ENCODE measurements at places on chromosomes 6 and 20.

GRCh38 chr6:144847916-144848315 lies 562.8 kb downstream of the UTRN start:
- DNase-seq = no peak

- DNase-seq = no peak
Measured at GRCh38 chr20:57251344-57251743, 15.1 kb downstream of the BMP7 start.

DNA sequence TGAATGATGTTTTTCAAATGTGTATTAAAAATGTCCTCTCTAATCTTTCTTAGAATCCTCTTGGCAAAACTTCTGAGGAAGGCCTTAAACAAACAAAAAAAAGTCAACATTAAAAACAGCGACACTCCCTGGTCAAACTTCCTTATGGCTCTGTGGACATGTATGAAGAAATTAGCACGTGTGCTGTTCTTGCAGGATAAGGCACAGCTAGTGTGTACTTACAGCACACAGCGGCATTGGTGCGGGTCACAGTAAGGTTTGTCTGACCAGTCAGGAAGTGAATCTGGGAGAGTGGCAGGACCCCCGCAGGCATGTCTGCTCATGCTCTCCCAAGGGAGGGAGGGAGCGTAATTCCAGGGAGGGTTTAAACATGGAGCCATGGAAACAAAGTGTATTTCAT lies 38.8 kb downstream of the SLC22A1 start:
- no peak for DNase-seq

- DNase-seq = no peak
Measured at GRCh38 chr6:3293271-3294155, 34.8 kb downstream of the PSMG4 start.

DNA sequence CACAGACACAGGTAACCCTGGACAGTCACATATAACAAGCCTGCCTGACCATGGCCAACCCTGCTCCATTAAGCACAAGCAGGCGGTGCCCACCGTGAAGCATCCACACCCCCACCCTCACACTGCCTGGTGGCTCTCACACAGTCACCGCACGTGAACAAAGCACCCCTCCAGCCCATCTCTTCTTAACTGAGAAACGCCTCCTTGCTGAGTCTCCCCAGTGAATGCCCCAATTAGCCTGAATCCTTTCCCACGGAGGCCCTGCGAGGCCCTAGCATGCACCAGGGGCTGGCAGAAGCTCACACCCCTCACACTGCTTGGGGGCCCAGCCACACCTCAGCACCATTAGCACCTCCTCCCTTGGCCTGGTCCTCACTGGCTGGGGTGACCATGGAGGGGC lies 72.3 kb downstream of the GRM4 start:
- DNase-seq = no peak

- no peak for DNase-seq
Measured at GRCh38 chr6:81751388-81752083, 945 bp downstream of the TENT5A start.

- no peak for DNase-seq
Measured at GRCh38 chr6:1244941-1245340, 67.0 kb upstream of the FOXQ1 start.

GRCh38 chr6:161256407-161256806 lies 17.5 kb downstream of the AGPAT4 start:
- no peak for DNase-seq

- no peak for DNase-seq
Measured at GRCh38 chr6:81084776-81085430, 667.6 kb downstream of the TENT5A start.

DNA sequence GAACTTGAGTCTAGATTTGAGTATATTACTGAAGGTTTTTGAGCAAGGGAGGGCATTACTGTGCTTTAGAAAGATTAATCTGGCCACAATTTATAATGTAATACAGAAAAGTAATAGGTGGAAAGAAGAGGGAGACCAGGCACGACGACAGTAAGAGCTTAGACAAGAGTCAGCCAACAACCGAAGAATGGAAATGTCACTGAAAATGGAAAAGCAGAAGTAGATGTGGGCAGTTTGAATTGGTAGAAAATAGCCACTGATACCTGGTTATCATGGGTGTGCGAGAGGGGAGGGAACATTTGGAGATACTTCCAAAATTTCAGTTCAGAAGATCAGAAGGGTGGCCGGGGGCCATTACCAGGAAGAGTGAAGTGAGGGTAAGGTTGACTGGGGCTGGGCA lies 339.1 kb downstream of the UTRN start:
- no peak for DNase-seq

DNA sequence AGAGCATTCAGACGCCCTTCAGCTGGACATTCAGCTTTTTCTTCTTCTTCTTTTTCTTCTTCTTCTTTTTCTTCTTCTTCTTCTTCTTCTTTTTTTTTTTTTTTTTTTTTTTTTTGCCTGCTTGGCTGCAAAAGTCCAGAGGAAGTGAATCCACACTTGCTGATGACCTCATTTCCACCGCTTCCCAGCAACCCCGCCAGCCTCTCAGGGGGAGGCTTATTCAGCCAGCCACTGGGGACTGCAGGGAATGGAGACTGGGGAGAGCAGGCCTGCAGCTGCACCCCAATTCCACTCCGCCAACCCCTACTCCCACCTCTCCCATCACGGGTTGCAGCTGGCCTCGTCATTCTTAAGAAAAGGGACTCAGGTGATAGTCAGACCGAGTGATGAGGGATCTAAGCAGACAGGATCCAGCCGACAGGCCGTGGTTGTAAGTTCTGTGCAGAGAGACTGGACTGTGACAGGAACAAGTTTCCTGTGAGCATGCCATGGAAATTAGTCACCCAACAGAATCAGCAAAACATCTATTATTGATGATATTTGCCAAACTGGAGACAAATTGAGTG lies 59.0 kb upstream of the QKI start:
- DNase-seq = no peak

DNA sequence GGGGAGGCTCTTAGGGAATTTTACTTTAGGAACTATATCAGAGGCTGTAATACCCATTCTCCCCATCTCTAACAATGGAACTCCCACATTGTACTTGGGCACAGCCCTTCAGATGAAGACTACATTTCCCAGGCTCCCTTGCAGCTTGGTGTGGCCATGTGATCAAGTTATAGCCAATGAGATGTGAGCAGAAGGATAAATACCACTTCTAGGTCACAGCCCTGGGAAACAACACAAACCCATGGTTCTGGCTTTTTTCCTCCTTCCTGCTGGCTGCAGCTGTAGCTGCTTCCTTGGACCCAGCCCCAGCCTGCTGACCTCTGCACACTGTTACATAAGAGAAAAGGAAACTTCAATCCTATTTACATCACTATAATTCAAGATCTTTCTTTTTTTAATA lies 445.9 kb upstream of the JARID2 start:
- no peak for DNase-seq

GRCh38 chr20:63155266-63156165 lies 60.4 kb downstream of the YTHDF1 start:
- no peak for DNase-seq

DNA sequence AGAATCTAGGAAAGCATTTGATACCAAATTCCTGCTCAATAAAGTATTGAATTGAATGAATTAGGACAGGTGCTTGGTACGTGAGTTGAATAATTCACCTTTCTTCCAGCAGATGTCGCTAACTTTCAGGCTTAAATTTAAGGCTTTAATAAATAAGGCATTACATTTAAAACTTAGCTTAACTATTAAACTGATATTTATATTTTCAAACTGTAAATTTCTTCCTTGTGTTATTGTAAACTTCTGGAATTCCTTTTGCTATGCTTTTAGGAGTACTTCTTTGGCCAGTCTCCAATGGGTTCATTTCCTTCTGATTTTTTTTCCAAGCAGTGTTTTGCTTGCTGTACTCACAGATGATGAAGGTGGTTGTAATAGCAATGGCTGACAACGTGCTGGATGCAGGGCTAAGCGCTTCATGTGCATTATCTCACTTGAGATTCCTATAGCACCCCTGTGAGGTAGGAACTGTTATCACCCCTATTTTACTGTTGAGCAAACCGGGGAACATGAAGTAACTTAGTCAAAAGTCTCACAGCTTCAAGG lies 71.3 kb upstream of the SLC2A12 start:
- DNase-seq = no peak

DNA sequence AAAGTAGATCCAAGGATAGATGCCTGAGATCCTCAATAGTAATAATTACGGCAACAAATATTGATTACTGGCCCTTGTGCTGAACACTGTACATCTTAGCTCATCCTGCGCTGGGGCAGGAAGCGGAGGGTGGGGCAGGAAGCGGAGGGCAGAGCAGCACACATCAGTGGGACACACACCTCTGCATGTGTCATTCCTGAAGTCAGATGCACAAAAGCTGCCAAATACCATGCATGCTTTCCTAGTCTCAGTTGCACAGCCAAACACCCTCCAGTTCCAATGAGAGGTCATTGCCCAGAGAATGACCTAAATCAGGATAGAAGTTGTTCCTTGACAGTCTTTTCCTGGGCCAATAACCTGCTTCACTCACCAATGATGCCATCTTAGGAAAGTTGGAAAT lies 74.4 kb upstream of the FOXC1 start:
- no peak for DNase-seq

DNA sequence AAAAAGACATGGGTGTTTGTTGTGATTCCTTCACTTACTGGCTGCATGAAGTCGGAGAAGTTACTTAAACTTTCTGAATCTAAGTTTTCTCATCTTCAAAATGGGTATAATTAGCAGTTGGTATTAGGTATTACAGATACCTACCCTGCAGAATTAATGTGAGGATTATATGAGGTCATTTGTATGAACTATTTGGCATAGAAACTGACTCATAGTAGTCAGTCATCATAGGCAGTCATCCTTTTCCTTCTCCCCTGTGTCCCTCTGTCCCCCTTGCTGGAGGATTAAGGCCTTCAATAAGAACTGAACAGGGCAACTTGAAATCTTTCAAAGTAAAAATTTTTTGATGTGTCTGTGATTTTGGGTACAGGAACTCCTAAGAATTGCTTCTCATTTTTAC lies 26.3 kb downstream of the RALGAPB start:
- no peak for DNase-seq

GRCh38 chr6:169824021-169824420 lies 72.6 kb downstream of the ERMARD start:
- no peak for DNase-seq

GRCh38 chr6:136566851-136567250 lies 16.6 kb upstream of the MAP7 start:
- DNase-seq = no peak

- DNase-seq = no peak
Measured at GRCh38 chr20:15364781-15365180, 1027.4 kb upstream of the FLRT3 start.

- no peak for DNase-seq
Measured at GRCh38 chr6:150617496-150618460, 18.1 kb downstream of the PLEKHG1 start.

DNA sequence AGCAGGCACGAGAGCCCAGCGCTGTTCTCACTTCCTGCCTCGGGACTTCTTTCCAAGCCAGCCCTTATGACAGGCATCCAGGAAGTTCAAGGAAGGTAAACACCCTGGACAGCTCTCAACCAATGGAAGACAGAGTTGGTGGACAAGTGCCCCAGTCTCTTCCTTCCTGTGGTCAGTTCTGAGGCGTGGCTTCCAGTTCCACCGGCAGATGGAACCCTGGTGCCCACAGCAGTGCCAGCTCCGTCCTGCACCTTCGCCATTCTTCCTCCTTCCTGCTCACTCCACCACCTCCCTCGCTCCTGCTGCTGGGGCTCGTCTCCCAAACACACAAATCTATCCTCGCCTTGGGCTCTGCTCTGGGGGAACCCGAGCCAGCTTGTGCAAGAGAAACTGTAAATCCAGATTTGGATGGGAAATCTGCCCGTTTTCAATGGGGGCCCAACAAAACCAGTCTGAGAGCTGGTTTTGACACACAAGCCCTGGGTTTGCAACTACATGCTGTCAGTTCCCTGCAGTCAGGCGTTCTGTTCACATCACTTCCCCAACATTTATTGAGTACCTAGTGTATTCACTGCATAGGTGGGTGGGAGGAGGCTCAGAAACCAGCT lies 162.7 kb downstream of the GRM4 start:
- DNase-seq = no peak

DNA sequence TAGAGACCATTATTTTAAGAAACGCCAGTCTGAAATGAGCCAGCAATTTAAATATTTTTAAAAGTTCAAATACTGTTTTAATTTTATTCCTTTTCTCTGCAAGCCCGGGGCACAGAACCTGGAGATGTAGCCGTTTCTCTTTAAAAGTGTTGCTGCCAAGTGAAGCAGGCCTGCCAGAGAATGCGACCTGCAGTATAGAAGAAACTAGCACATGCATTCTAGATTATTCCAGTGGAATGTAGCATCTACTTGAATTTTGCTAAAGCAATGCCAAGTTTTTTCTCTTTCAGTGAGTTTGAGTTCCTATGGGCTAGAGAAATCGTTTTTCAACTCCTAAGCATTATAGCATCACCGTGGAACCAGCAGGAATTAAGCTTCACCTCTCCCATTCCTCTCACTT lies 101.3 kb downstream of the QRSL1 start:
- DNase-seq = no peak

GRCh38 chr6:154605882-154606370 lies 95.4 kb upstream of the CNKSR3 start:
- no peak for DNase-seq

GRCh38 chr6:168122521-168122920 lies 43.5 kb upstream of the FRMD1 start:
- DNase-seq = no peak

DNA sequence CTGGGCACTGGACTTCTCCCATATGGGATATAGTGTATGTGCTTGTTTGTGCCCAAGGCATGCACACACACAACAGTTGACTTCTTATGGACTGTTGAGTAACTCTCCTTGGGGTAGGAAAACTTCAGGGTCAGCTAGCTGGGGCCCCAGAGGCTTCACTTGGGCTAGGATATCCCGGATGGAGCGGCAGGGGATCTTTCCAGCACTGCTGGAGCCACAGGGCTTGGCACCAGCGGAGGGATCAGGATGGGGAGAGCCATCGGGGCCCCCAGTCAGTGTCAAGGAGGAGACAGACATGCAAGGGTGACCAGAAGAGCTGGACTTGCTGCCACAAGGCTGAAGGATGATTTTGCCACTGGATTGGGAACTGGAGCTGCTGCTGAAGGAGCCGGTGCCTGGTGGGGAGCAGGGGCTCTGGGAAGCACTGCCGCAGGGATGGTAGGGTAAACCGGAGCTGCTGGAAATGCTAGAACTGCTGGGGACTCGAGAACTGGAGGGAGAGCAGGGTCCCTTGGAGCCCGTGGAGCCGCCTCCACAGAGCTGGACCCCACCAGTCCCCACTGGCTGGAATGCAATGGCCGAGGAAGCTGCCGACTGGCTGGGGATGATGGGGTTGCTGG lies 1.5 kb downstream of the PSORS1C1 start:
- no peak for DNase-seq

DNA sequence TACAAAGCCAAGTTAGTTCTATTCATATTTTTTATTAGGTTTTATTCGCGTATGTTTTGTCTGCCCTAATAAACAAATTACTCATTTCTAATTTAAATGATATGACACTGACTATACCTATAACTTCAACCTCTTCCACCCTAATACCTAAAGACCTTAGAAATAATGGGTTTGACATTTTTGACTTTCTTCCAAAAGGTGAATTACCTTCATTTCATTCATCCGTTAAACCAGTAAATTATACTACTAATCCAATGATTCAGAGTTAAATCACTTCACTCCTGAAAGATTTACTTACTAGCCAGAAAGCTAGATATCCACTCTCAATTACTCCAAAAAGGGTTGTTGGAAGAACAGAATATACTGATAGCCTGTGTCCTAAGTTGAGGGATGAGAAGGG lies 5.2 kb downstream of the MRPS10 start:
- no peak for DNase-seq
